ENCODE measurements at places on chromosomes 6 and 20. TPM values are rescaled to one million over a fixed set of nuclear protein-coding genes. Genes with fewer than 3 reads are reported as not detected.

DNA sequence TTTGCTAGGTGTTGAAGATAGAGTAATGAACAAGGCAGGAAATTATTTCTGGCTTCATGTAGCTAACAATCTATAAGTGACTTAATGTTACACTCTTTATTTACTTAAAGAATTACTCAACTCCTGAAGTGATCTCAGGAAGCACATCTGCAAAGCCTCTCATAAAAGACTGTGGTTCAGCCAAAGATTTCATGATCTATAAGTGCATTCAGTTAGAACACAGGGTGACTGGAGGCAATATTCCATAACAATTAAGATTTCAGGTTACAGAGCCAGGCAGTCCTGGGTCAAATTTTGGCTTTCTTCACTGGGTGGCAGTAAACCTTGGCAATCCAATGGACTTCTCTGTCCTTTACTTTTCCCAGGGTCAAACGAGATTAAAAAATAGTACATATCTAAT, 204.0 kb downstream of the TPBG start:
- DNase-seq: no peak

The QKI gene
- total RNA-seq: 140 TPM

DNA sequence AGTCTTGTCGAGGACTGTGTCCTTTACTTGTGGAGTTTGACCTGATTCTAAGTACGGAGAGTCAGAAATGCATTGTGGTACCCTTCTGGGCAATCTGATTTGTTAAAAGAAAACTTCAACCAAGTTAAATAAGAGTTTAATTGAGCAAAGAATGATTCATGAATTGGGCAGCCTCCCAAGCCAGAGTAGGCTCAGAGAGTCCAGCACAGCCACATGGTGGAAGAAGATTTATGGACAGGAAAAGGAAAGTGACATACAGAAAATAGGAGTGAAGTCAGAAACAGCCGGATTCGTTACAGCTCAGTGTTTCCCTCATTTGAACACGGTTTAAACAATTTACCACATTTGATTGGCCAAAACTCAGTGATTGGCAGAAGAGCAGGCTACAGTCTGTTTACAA, 329.2 kb downstream of the DHX35 start:
- DNase-seq: no peak

DNA sequence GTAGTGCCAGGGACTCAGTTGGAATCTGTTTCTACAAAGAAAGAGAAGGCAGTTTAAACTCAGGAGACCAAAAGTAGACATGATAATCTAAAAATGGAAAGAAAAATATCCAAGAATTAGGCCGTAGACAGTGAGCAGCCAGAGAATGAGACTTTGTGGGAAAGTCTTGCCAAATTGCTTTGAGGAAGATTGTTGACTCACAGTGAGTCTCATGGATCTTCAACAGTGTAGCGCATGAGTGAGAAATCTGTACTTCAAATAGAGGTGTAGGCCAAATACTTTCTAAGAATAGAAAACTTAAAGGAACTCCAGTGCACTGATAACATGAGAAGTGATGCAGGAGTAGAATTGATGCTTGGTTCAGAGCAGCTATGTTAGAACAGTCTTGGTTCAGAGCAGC, 284.5 kb downstream of the HTR1B start:
- no peak for DNase-seq

DNA sequence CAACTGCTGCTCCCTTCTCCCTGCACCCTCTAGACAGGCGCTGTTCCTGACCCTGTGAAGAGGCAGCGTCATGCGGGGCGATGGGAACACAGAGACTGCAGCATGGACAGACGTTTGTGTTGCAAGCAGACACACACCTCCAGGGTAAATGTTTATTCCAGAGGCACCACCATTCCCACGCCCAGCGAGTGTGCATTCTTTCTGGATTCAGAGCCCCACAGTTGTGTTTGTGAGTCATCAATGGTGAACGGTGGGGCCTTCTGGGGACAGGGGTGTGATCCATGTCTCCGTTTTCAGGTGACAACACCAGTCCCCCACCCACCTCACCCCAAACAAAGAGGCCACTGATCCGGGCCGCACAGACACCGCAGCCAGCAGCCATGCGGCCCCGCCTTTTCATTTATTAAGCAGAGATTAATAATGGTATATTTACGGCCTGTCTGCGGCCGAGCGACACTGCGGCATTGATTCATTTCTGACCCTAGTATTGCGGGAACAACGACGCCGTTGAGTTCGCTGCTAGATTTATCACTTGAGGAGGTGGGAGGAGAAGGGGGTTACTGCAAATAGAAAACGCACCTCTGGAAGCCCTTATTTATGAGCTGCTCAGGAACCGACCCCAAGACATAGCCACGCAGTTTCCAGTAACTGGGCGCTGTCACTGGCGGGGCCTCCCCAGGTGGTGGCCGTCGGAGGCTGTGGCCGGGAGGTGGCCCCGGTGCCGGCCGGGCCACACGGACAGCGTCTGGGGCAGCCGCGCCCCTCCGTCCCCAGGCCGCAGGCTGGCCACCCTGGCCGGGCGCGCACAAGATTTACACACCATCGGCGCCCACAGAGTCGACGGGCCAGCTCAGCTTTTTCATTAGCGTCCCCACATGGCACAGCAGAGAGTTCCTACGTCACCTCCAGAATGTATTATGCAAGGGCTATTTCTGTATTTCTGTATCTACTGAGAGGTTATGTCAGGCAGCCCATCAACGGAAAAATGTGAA, 367.6 kb downstream of the THBS2 start:
- DNase-seq: no peak

The TRAPPC3L gene
- total RNA-seq: not detected

GRCh38 chr20:44615169-44615791, 32.9 kb downstream of the PKIG start:
- DNase-seq: no peak

- no peak for DNase-seq
Measured at GRCh38 chr20:7189231-7189630, 421.7 kb downstream of the BMP2 start.

Data from epithelial cell of proximal tubule (primary cell).